ENCODE measurements at places on chromosomes 12 and 14.

DNA sequence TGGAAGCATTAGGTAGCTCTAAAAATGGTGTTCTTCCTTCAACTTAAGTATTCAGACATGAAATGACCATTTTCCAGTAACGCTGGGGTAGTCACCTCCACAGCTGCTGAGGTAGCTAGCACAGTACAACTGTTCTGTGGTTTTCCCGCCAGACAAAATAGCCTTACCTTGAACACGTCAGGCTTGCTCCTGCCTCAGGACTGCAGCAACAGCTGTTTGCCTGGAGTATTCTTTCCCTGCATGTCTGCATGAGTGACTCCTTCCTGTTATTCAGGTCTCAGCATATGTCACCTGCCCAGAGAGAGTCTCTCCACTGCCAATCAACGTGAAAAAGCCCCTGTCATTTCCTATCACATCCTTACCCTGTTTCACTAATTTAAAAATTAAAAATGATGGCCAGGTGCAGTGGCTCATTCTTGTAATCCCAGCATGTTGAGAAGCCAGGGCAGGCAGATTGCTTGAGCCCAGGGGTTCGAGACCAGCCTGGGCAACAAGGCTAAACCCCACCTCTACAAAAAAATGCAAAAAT, 37.9 kb downstream of the WDR89 start:
- no peak for DNase-seq

- DNase-seq, result no peak
Observed at GRCh38 chr14:104940526-104941150, 16.0 kb downstream of the PLD4 start.

GRCh38 chr14:74907744-74908143, 15.3 kb downstream of the RPS6KL1 start:
- DNase-seq, result no peak

DNA sequence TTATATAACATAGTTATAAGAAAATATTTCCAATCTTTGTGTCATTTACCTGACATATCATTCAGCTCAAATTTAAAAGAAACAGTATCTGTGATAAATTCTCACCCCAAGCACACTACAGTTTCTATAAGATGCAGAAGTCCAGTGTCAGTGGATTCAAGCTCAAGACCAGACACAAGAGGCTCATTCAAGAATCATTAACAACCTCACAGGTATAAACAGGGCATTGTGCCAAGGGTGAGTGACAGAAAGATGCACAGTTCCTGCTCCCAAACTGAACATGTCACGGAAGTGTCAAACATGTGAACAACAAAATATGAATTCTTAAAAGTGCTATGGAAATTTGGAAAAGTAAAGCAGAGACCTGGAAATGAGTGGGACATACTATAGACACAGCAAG, 12.8 kb downstream of the ATP2B1 start:
- DNase-seq, result no peak

Measured in T follicular helper cell (primary cell).